Right ventricle myocardium inferior (tissue), 1 donor: ENCODE measurements at places on chromosomes 5 and 9.

GRCh38 chr5:168796593-168797580, 217.7 kb upstream of the PANK3 start:
- no peak for DNase-seq

DNA sequence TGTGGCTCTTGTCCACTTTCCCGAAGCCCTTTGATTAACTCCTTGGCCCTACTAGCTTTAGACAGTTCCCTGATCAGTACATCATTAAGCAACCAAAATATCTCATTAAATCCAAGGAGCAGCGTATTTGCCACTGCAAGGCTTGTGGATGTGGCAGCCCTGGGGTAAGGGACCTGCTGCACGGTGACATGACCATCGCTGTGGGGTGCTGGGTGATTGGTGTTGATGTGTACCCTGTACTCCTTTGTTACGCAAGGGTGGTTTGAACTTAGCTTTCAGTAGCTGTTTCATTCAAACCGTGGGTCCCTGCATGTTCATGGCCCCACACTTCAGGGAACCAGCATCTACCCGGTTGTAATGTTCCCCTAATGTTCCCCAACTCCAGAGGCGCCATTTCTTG, 41.0 kb downstream of the OTULIN start:
- no peak for DNase-seq

GRCh38 chr5:68368311-68369022, 152.9 kb downstream of the PIK3R1 start:
- no peak for DNase-seq

DNA sequence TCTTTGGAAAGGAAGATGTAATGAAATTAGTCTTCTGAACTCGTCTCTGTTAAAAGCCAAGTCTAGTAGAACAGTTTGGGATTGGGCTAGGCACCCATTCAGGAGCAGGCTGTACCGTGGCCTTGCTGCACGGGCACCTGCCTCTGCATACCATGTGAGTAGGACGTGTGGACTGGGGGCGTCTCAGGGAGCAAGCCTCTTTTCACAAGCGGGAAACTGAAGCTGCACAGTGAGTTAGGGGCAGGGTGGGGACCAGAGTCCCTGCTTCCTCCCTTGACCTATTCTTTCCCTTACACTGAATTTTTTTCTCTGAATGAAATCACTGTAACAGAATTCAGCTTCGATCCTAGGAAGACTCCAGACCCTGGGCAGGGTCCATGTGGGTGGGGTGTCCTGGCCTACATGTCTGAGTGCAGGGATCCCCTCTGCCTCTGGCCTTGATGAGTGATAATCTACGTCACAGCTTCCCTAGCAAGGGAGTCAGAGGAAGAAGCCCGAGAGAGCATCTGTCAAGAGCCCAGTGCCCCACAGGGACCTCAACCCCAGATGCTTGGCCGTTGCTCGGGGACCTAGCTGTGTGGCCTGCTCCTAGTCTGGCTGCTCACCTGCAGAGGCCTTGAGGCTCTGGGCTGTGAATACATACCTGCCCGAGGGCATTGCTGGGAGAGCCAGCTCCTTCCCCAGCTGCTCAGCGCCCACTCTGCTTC, 15.1 kb downstream of the PHF2 start:
- DNase-seq = no peak

DNA sequence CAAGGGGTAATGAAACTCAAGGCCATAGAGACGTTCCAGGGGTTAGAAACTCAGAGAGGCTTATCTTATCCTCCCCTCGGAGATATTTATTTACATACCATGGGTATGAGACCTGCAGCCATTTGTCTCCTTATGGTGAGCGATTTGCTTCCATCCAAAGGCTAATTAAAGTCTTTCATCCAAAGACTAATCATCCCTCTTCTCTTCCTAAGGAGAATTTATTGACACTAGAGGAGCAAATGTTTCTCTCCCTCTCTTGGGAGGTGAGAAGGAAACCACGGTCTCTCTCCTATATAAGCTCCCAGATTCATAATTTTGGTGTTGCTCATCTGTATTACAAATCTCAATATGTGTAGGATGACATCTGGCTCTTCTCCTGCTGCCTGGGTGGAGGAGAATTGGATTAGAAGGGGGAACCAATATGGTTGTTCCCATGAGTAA, 31.0 kb upstream of the RPS23 start:
- no peak for DNase-seq

GRCh38 chr5:95611396-95611795, 8.5 kb upstream of the GPR150 start:
- no peak for DNase-seq

DNA sequence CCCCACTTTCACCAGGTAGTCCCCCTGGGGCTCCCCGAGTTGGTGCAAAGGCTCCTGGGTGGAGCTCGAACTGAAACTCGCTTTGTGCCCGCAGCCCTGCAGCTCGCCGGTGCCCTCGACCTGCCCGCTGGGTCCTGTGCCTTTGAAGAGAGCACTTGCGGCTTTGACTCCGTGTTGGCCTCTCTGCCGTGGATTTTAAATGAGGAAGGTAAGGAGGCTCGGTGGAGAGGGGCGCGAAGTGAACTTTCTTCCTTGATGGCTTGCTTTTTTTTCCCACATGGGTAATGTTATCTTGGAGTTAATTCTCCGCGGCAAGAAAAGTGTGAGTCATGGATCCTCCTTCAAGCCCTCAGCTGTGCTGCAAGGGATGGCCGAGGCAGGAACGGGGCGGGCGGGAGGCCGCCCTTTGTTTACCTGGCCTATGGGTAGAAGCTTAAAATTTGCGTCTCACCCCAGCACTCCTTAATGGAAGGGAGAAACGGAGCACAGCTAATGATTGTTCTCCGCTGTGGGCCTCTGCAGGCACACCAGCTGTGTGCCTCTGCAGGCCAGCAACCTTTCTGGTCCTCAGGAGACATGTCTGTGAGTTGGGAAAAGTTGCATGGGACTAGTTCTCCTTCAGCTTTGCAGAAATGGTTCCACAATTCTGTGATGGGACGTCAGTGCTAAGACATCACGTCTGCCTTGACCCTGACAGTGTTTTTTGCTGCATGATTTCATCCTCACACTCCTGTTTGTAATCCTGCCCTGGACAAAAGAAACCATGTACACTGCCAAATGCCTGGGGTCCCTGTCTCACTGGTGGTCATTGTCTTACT, 1.1 kb downstream of the MAMDC2 start:
- DNase-seq = peak; percentile 65

DNA sequence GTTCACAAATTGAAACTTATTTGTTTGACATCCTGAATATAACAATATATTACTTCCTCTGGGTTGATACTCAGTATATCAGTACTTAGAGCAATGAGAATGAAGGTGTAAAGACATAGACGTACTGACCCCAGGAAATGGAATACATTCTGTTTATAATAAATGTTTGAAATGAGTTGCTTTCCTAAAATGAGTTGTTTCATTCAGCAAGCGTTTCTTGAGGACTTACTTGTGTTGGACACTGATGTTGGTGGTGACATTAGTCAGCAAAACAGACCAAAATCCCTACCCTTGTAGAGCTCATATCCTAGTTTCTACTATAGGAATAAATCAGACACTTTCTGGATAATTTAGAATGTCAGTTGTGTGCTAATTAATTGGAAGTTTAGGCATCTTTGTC, 184.3 kb downstream of the ZDHHC21 start:
- DNase-seq = no peak

DNA sequence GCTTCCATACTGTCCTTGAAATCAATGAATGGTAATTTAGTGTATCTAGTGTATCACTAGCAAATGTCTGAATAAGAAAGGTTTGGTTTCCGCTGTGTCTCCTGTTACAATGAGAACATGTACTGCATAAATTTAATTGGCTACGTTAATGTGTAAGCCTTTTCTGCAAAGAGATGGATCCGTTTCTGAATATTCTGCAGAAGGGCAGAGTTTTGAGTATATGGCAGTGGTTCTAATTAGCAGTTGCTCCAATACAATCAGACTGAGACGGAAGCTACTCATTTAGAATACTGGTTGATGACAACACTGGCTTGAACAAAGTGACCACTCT, 555 bp upstream of the PCDHGC4 start:
- DNase-seq = no peak

DNA sequence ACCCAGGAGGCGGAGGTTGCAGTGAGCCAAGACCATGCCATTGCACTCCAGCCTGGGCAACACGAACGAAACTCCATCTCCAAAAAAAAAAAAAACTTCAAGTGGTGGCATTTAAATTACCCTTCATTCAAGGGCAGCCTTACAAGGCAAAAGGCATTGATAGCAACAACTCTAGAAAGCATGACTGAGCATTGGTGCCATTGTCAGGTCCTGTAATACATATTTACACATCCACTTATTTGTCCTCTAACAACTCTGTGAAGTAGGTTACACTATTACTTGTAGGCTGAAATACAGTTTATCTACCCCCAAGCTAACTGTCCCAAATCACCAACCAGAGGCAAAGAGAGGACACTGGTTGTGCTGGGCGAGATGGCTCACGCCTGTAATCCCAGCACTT, 52.7 kb upstream of the LARP1 start:
- no peak for DNase-seq

- no peak for DNase-seq
These were observed 797.7 kb upstream of the EDIL3 start for GRCh38 chr5:85182344-85182743.

GRCh38 chr9:124267271-124267807, 9.6 kb downstream of the NEK6 start:
- peak; percentile 74 for DNase-seq

GRCh38 chr5:72600391-72600981, 93.3 kb upstream of the ZNF366 start:
- no peak for DNase-seq

- DNase-seq = no peak
These were observed 61.6 kb downstream of the COL27A1 start for GRCh38 chr9:114216976-114217375.

- no peak for DNase-seq
These were observed 26.3 kb upstream of the ERAP1 start for GRCh38 chr5:96834016-96834415.

DNA sequence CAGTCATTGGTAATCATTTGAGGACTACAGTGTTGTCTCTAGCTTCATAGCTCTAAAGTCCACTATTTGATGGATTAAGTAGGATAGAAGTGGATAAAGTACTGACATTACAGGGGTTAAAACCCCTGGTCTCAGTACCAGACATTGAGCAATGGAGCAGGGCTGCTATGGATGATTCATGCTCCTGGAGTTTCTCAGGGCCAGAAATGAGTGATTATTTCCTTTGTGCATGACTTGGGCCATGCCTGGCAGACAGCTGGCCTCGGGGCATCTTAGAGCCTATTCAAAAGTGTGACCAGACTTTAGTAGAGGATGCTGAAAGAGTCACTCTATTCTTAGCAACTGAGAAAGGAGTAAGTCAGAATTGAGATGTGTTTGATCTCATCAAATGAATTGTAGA, 350.7 kb upstream of the TLE4 start:
- DNase-seq = no peak

GRCh38 chr5:11046160-11046559, 285.1 kb upstream of the DAP start:
- no peak for DNase-seq

- no peak for DNase-seq
These were observed 11.2 kb upstream of the RIC1 start for GRCh38 chr9:5617749-5618148.

GRCh38 chr5:102536323-102536928, 37.6 kb upstream of the SLCO6A1 start:
- no peak for DNase-seq

DNA sequence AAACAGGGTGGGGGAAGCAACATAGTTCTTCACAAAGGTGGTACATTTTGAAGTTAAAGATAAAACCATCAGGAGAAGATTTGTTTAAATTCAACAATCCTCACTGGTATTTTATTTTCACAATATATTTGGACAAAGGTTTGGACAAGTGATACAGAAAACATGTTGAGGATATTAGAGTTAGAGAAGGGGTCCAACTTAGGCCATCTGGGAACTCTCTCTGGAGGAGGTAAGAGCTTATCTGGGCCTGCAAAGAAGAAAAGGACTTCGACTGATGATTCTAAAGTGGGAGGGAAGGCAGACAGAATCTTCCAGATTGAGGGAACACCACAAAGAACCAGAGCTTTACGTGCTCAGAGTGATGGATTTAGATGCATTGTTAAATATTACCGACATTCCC, 58.5 kb downstream of the SGCD start:
- no peak for DNase-seq

GRCh38 chr5:91641730-91642350, 258.7 kb upstream of the ARRDC3 start:
- no peak for DNase-seq

DNA sequence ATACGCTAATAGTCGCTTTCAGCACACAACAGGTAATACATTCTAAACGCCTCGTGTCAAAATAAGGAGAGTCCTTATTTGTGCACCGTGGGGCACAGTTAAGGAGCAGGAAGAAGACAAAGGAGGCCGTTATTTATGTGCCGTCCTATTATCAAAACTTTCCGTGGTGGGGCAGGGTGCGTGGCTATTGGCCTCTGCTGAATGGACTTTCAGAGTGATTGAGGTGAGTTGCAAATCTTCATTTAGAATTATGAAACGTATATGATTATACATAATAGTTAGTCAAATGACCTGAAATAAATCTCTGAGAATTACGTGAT, 833 bp downstream of the C5orf24 start:
- no peak for DNase-seq

DNA sequence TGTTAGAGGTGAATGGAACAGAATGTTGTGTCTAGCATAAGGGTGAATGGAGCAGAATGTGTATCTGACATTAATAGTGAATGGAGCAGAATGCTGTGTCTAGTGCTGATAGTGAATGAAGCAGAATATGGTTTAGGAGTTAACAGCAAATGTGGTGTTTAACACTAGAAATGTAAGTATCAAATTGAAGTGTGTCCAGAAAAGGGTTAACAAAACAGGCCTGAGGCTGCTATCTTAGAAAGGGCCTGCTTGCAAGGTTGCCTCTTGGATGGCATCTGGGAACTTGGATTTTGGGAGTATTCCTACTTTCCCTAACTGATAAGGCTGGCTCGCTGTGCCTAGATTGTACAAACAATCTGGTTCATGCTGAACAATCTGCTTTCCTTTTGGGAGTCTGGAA, 76.1 kb downstream of the G3BP1 start:
- no peak for DNase-seq

DNA sequence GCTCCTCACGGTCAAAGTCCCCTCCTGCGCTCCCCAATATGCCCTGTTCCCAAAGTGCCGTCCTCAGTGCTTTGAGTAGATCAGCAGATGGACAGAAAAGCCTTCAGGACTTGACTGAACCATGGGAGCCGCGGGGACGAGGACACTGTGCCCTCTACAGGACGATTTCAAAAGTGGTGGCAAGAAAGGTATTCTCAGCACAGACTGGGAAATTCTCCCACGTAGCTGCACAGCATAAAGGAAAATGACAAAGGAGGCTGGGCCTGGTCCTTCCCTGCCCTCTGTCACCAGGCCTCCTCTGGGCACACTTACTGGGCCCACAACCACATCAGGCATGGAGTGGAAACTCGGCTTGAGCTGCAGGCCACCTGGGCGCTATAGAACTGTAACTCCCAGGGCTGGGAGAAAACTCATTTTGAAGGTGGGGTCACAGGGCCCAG, 16.7 kb upstream of the MTMR12 start:
- no peak for DNase-seq

GRCh38 chr9:123629531-123629930, 273.5 kb downstream of the CRB2 start:
- DNase-seq = no peak
